ENCODE measurements at places on chromosomes 6 and 20.

DNA sequence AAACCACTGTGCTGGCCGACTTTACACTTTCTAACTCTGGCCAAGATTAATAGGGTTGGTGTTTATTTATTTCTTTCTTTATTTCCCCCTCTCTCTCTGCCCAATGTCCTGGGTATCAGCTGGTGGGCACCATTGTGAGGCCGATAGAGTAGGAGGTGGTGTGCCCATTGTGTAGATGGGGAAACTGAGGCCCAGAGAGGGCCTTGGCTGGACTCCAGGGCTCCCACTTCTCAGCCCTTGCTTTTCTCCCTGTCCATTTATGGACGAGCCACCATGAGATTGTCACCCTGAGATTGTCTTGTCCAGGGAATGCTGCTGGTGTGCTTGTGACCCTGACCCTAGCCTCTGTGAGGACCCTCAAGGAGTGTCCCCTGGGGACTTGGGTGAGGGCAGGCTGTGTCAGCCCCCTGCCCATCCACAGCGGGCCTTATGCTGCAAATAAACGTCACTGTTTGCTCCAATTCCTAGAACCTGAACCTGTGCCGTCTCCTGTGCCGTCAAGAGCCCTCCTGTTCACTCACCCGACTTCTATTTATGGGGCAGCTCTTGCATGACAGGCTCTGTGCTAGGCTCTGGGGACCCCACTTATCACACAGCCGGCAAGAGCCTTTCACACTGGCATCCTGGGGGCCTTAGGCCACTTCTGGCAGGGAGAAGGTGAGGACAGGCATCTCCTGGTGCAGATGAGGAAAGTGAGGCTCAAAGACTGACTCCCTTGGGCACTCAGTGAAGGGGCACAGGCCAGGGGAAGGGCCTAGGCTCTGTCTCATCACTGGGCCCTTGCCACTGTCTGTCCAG, 24.8 kb downstream of the SUN5 start:
- no peak for DNase-seq

GRCh38 chr6:45478240-45478639, 100.5 kb upstream of the SUPT3H start:
- no peak for DNase-seq

DNA sequence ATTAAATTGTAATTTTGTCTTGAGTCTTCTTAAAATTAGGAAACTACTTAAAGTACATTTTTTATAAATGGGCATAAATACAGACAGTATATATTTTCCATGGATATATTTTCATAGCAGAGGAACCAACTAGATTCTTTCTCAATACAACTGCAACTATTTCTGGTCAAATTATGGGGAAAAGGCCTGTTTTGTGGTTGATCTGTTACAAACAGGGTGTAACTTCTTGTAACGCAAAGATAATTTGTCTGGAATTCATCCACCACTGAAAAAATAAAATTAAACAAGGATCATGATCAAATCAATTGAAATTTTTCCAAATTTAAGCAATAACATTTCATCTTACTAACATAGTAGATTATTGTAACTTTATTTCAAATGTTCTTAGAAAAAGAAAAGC, 67.2 kb upstream of the RNF146 start:
- no peak for DNase-seq

- no peak for DNase-seq
These were observed 291.9 kb upstream of the PRDM1 start for GRCh38 chr6:105794239-105794638.

DNA sequence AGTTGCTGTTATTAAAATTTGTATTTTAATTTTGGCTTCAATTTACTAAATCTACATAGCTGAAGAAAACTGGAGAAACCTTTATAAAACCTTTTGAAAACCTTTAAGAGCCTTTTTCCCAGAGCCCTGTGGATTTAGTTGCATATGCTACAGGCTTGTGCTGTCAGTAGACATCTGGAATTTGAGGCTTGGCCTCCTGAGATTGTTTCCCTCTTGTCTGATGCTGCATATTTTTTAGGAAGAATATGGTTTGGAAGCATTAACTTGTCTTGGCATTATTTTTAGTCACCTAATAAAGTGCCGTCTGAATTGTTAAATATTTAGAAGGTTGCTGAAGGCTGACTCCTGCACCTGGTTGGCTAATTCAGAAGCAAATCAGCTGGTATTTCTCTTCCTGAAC, 369.4 kb downstream of the UTRN start:
- DNase-seq = no peak

GRCh38 chr6:124131259-124131658, 327.6 kb downstream of the NKAIN2 start:
- DNase-seq = no peak

DNA sequence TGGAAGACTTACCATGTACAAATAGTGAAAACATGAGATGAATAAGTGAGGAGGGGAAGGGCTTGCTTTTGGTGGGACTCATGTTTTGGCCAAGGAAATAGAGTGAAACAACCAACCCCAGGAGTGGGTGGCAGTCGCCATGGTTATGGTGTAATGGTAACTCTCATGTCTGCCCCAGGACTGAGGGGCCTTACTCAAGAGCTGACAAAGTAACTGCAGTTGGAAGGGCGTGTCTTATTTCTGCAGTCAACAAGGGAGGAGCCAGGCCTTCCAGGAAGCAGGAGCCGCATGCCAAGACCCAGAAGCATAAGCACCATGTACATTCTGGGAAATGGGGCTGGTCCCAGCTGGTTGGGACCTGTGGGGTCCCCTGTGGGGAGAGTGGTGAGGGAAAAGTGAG, 108.5 kb downstream of the UNC5CL start:
- DNase-seq = no peak

DNA sequence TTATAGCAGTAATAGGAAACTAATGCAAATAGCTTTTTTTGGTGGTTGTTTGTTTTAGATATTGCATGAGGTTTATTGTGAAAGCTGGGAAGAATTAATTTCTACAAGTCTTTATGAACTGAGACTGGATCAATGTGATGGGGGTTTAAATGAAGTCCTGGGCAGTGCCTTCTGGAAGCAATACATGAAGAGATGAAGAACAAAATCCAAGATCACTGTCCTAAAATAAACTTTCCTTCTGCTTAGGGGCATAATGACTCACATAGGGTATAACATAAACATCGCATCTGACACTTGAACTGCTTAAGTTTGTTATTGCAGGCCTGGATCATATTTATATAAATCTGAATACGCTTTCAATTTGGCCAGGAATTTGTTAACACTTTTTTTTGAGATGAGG, 20.9 kb upstream of the SHLD1 start:
- DNase-seq = no peak

DNA sequence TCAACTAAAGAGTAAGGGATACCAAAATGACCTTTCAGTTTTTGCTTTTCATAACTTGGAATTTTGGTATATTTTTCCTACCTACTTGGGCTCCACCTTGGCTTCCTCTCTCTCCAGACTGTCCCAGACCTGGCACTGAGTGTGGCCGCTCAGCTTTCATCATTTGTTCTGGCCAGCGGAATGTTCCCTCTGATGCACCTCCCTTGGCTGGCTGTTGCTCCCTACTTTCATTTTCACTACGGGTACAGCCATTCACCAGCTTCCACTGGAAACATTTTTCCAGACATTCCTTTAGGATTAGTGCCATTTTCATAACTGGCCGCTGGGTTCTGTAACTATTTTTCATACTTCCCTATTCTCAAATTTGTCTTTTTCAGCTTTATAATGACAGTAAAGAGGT, 487.4 kb downstream of the TENT5A start:
- no peak for DNase-seq

GRCh38 chr6:55490871-55491270, 88.1 kb downstream of the HMGCLL1 start:
- no peak for DNase-seq

GRCh38 chr6:9204171-9204570, 768.8 kb upstream of the SLC35B3 start:
- DNase-seq = no peak

DNA sequence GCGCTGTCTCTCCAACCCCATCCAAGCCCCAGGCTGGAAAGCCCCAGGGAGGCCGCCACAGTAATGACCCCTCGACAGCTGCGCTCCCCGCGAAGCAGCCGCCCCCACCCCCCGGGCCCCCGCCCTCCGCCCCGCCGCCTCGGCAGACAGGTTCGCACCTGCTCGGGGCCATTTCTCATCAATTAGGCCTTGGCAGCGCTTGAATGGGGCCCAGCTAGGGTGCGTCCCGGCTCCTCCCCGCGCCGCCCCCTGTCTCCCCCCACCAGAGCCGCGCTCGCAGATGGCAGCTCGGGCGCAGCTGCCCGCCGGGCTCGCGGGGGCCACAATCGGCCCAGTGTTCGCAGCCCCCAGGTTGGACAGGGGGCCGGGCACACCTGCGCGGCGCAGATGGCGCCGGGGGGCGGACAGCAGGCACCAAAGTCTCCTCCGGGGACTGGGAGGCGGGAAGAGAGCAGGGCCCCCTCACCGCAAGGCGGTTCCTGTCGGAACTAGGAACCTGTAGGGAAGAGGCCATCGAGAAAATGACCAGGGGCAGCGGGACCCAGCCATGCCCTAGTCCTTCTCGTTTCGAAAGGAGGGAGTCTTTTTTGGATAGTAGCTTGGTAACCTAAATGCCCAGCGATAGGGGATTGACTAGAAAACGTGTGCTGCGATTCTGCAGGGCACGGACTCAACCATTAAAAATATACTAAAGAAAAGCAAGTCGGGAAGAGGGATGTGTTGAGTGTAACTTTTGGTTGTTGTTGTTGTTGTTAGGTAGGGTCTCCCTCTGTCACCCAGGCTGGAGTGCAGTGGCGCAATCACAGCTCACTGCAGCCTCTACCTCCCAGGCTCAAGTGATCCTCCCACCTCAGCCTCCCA, 83.2 kb upstream of the EYA2 start:
- peak; percentile 99 for DNase-seq

GRCh38 chr6:121354764-121355163, 20.5 kb upstream of the TBC1D32 start:
- no peak for DNase-seq

- DNase-seq = no peak
These were observed 226.2 kb upstream of the MARCKS start for GRCh38 chr6:113630738-113631535.

DNA sequence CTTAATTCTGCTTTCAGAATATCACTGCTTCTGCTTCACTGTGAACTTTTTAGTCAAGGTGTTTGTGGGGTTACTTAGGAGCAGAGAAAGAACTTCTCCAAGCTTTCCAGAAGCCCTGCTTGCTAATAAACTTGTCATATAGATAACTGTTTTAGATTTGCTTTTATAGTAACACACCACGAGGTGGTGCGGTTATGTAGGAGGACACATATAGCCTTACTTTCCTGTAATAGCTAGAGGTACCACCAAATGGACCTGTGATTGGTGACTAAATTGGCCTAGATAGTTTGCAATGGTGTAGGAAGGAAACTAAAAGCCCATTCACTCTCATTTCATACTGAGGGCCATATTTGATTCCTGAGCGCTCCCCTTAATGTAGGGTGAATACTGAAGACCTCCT, 52.3 kb upstream of the BCLAF1 start:
- no peak for DNase-seq

GRCh38 chr6:128492386-128492785, 28.0 kb downstream of the PTPRK start:
- no peak for DNase-seq

GRCh38 chr6:137967689-137968454, 100.8 kb downstream of the TNFAIP3 start:
- no peak for DNase-seq

GRCh38 chr20:59004493-59004762, 2.6 kb downstream of the CTSZ start:
- no peak for DNase-seq

DNA sequence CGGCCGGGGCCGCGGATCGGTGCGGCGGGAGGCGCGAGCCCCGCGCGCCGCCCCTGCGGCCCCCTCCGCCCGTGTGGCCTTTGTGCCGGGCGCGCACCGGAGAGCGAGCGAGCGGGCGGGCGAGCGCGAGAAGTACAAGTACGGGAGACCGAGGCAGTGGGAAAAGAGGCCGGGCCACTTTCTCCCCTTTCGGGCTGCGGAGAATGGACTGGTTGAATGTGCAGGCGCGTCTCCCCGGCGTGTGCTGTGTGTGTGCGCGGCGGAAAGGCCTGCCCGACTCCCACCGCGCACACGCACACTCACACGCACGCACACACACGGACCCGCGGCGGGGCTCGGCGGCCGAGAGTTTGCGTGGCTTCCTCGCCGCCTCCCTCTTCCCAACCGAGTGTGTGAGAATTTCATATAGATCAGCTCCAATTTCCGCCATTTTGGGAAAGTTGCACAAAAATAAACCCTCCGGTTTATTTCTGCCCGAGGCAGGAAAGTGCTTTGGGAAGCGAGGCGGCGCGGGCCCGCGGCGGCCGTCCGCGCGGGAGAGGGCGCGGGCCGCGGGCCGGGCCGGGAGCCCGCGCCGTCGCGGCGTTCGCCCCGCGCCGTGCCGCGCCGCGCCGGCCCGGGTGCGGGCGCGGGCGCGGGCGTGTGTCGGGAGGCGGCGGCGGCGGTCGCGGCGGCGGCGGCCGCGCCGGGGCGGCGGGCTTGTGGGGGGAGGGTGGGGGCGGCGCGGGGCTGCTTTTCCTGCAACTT, 1.1 kb downstream of the L3MBTL3 start:
- DNase-seq = peak; percentile 56

GRCh38 chr6:112939563-112939962, 592.4 kb downstream of the RFPL4B start:
- DNase-seq = peak; percentile 91

DNA sequence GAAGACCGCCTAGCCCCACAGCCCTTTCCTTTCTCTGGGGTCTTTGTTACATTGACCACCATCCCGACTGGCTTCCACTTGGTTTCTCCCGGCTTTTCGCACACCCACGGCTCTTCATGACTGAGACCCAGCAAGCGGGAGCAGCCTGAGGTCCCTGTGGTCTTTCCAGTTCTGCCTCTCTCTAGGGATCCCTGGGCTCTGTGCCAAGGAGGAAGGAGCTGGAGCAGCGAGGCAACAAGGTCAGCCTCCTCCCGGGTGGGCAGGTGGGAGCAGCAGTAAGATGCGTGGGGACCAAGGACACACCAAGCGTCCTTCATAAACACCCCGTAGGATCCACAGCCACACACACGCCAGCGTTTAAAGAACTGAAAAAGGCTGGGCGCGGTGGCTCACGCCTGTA, 29.6 kb upstream of the MRGBP start:
- no peak for DNase-seq

GRCh38 chr20:977021-977420, 25.1 kb downstream of the RSPO4 start:
- no peak for DNase-seq

DNA sequence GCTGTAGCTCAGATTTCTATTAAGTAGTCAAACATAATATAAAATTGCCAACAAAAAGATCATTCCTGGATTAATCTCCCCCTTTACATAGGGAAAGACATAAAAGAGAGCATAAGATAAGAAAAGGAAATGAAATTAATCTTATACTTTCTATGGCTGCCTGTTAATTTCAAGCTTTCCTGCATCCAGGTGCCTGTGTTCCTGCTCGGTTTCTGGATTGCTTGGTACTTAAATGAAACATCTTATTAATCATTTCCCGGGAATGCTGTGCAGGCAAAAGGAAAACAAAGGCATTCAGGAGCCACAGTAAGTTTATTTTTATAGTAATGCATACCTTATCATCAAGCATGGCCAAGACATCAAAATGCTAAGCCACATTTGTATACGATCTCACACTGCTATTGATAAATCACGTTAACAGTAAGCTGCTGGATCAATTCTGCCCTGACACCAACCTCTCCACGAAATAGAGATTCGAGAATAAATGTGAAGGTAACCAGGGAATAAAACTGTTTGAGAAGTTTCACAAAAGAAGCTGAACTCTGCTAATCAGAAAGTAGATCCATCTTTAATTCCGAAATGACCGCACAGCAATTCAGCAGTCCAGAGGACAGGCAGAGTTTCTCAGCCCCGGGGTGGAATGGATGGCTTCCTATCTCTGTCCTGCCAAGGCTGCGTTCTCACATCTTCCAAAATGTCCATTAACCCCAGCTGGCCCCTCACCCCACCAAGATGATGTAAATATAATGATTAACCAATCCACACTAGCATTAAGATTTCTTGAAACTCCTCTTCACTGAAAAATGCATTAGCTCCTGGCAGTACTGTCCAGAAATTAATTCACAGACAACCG, 32.6 kb upstream of the APCDD1L start:
- no peak for DNase-seq
